ENCODE measurements at places on chromosomes 6 and 20.

DNA sequence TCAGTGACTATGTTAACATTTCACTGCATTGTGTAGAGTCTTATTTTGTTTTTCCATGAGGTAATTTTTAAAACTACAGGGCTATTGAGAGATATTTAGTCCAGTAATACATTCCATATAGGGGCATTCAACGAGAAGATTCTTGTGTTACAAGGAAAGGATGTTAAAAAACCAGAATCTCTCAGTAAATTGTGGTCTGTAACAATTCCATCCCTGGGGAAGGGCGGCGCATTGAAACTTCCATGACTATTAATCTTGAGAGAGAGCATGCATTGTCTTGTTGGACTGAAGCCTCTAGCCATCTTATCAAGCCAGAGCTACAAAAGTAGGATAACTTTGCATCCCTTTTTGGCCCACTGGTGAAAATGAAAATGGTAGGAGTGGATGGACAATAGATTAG lies 119.7 kb downstream of the BCKDHB start:
- DNase-seq: no peak

GRCh38 chr20:50520222-50520880 lies 10.2 kb downstream of the PTPN1 start:
- DNase-seq: no peak

GRCh38 chr20:42370075-42370474 lies 751.9 kb upstream of the CHD6 start:
- DNase-seq: no peak

GRCh38 chr6:85772641-85773040 lies 130.0 kb upstream of the SYNCRIP start:
- DNase-seq: no peak

GRCh38 chr6:159762681-159763293 lies 942 bp downstream of the ACAT2 start:
- DNase-seq: peak; percentile 42

DNA sequence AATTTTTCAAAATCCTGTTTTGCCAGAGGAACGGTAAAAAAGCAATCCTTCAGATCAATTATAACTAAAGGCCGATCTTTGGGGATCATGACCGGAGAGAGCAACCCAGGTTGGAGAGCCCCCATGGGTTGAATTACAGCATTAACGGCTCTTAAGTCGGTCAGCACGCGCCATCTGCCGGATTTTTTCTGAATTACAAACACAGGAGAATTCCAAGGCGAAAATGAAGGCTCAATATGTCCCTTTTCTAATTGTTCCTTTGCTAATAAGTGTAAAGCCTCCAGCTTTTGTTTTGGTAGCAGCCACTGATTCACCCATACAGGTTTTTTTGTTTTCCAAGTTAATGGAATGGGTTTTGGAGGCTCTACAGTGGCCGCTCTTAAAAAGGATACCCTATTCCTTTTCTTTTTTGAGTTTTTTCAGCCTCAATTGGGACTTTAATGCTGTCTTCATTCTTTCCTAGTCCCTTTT lies 16.9 kb upstream of the PTCRA start:
- peak; percentile 62 for DNase-seq

DNA sequence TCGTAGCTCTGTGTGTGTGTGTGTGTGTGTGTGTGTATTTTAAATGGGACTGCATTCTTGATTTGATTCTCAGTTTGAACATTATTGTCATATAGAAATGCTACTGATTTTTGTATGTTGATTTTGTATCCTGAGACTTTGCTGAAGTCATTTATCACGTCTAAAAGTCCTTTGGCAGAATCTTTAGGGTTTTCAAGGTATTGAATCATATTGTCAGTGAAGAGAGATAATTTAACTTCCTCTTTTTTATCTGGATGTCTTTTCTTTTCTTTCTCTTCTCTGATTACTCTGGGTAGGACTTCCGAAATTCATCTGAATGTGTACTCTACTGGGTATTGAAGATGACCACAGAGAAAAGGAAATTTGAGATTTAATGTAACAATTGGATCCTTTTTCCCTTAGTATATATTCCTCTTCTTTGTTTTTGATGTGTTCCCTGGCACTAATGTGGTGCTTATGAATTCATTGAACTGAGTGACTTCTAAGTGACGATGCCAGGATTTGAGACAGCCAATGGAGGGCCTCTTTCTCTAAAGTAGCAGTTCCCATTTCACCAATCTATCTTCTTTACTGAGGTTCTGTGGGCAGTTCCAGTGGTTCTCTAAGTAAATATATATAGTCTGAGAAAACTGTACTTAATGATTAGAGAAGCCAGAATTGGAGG lies 47.6 kb downstream of the TNFAIP3 start:
- no peak for DNase-seq

GRCh38 chr6:14035071-14035847 lies 82.3 kb upstream of the CD83 start:
- no peak for DNase-seq

DNA sequence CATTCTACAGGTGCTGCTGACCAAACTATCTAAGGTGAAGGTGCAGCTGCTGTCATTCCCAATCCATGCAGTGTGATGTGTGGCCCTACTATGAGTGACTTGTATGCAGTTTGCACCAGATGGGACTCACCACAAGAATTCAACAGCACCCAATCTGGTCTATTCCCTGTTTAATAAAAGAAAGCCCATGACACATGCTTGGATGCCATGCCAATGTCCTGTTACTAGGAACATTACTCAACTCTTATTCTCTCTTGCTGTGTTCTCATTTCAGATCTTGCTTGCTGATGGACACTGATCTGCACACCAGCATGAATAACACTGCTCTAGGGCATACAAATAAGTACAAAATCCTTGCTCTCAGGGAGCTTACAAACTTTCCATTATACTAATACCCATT lies 221.6 kb upstream of the CDYL start:
- DNase-seq: no peak

GRCh38 chr20:2320813-2321658 lies 25.2 kb downstream of the TGM3 start:
- no peak for DNase-seq

GRCh38 chr6:112005013-112005371 lies 48.9 kb upstream of the CCN6 start:
- DNase-seq: no peak

DNA sequence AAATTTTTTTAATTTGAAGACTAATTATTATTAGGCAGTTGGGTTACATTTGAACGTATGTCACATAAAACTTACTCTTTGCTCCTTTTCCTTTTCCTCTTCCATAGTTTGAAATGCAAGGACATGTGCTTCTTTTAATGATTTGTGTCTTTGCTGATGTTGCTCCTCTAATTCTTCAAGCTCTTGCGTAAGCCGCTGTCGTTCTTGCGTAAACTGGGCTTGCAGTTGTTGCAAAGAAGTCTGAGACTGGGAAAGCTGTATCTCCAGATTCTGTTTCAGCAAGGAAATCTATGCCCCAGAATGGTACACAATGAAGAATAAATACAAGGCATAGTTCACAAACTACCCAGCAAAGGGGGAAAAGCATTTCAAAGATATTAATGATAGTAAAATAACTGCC lies 45.1 kb upstream of the MCM9 start:
- no peak for DNase-seq

GRCh38 chr6:2945153-2945452 lies 26.3 kb downstream of the SERPINB6 start:
- DNase-seq: no peak

DNA sequence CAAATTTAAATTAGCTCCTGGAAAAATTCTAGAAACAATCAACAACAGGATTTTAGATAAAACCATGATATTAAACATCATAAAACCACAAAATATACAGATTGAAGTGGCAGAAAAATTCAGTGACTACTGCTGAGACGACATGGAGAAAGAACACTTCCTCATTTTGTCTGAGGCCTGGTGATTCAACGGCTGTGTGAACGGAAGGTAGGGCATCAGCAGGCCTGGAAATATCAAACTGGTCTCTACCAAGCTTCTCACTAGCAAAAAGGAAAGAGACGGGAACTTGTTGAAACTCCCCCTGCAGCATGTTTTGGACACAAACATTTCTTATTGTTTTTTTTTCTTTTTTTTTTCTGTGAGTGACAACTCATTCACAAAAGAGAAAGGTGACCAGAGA lies 58.0 kb upstream of the AHI1 start:
- DNase-seq: no peak

- DNase-seq: no peak
Observed at GRCh38 chr6:53578371-53578770, 33.5 kb upstream of the GCLC start.

- no peak for DNase-seq
Observed at GRCh38 chr6:36150283-36150682, 20.0 kb downstream of the MAPK13 start.

Data from immature natural killer cell (primary cell).